ENCODE measurements at places on chromosomes 6 and 20. TPM values are rescaled to one million over a fixed set of nuclear protein-coding genes. Genes with fewer than 3 reads are reported as not detected.

DNA sequence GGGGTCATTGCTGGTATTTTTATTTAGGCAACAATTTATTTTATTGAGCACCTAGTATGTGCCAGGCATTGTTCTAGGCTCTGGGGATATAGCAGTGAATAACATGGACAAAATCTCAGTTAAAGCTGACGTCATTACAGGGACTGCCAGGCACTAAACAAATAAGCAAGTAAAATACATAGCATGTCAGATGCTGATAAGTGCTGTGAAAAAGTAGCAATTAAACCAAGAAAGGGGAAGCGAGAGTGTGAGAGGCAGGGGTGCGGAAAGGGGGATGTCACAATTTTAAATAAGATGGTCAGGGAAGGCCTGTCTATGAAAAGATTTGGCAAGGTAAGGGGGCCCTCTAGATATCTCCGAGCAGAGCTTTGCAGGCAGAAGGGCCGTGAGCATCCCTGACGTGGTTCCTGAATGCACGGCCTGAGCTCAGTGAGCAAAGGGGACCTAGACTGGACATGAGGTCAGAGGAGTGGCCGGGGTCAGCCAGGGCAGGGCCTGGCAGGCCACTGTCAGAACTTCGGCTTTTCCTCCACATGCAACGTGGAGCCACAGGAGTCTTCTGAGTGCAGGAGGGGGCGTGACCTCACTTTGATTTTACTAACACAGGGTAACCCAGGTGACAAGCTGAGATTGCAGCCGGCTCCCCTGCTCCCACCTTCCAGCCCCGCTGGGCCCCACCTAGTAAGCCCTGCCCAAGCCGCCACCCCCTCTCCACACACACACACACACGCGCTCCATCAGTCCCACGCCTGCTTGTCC is 24.2 kb upstream of the SIRPA start:
- DNase-seq: no peak

- DNase-seq: no peak
These were observed 13.0 kb downstream of the CLVS2 start for GRCh38 chr6:123009059-123009458.

The LIME1 gene
- 5.0 TPM for total RNA-seq

The NECAB3 gene
- total RNA-seq: 77.0 TPM

DNA sequence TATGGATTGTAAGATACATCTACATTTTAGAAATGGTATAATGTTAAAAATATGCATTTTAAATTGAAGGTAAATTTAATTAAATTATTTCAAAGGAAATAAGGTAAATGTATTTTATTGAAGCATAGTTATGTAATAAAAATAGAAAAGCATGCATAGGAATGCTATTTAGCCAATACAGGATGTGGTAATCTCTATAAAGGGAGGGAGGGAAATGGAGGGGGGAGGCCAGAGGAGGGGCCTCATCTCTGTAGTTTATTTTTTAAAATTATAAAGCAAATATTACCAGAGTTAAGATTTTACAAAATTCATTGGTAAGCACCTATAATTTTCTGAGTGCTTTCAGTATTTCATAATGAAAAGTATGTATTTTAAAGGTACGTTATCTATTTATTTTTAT is 27.2 kb downstream of the SLC16A10 start:
- no peak for DNase-seq

DNA sequence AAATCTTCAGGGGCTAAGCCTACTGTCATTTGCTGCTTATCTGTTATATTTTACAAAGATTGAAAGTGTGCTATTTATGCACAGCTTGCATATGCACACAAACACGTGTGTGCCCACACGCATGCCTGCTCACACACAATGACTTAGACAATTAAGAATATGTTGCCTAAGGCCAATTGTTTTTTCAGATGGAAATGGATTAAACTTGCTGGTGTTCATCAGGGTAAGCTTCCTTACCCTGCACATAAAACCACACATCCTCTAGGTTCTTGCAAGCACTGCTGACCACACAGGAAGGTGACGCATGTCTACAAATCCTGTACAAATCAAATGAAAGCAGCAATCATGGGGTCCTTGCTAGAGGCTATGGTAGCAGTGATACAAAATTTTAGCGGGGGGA is 58.4 kb downstream of the GJA10 start:
- DNase-seq: no peak

The PRDM13 gene
- not detected for total RNA-seq

The SLC22A1 gene
- total RNA-seq: not detected

All from cardiac septum (tissue), 1 donor.